Activated CD4-positive, alpha-beta T cell treated with anti-CD3 and anti-CD28 coated beads for 1 hour (primary cell): ENCODE measurements at places on chromosomes 12 and 14.
A peak's percentile ranks its signal among the peaks of the same experiment; 100 is the strongest.

DNA sequence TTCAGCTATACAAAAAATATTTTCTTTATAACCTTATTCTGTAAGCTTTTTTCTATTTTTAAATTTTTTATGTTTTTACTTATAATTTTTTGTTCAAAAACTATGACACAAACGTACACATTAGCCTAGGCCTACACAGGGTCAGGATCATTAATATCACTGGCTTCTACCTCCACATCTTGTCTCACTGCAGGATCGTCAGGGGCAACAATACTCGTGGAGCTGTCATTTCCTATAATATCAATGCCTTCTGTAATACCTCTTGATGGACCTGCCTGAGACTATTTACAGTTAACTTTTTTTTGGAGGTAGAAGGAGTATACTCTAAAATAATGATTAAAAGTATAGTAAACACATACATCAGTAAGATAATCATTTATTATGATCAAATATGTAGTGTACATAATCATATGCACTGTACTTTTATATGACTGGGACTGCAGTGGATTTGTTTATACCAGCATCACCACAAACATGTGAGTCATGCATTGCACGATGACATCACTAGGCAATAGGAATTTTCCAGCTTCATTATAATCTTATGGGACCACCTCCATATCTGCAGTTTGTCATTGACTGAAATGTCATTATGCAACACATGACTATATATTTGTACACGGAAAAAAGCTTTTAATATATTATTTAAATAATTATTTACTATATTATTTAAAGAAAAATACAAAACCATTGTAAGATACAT is 18.5 kb upstream of the PMCH start:
- DNase-seq = no peak

GRCh38 chr12:23847857-23848256 is 101.6 kb downstream of the SOX5 start:
- DNase-seq = no peak

GRCh38 chr12:122929148-122929538 is 33.2 kb upstream of the VPS37B start:
- DNase-seq = no peak

DNA sequence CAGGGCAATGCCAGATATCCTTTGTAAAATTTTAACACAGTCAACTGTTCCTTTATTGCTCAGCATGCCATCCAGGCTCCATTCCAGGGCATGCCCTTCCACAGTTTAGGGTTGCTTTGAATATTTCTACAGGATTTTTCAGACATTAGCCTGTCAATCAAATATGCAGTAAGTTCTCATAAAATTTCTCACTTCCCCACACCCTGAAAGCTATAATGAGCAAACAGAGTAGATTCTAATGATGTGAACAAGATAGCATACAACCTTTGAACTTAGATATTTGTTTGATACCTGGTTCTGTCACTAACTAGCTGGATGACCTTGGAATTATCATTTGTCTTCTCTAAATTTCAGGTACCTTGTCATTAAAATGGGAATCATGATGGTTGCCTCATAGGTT is 251.2 kb downstream of the SYT1 start:
- DNase-seq = no peak

GRCh38 chr14:20632831-20633691 is 8.4 kb downstream of the OR6S1 start:
- DNase-seq = peak; percentile 46

- DNase-seq = no peak
Observed at GRCh38 chr12:18578191-18578590, 159.6 kb downstream of the PLCZ1 start.

GRCh38 chr12:33472299-33472698 is 32.7 kb upstream of the SYT10 start:
- no peak for DNase-seq

GRCh38 chr12:58502226-58502625 is 418.1 kb downstream of the LRIG3 start:
- no peak for DNase-seq

GRCh38 chr12:94621662-94622359 is 28.5 kb downstream of the TMCC3 start:
- DNase-seq = no peak

DNA sequence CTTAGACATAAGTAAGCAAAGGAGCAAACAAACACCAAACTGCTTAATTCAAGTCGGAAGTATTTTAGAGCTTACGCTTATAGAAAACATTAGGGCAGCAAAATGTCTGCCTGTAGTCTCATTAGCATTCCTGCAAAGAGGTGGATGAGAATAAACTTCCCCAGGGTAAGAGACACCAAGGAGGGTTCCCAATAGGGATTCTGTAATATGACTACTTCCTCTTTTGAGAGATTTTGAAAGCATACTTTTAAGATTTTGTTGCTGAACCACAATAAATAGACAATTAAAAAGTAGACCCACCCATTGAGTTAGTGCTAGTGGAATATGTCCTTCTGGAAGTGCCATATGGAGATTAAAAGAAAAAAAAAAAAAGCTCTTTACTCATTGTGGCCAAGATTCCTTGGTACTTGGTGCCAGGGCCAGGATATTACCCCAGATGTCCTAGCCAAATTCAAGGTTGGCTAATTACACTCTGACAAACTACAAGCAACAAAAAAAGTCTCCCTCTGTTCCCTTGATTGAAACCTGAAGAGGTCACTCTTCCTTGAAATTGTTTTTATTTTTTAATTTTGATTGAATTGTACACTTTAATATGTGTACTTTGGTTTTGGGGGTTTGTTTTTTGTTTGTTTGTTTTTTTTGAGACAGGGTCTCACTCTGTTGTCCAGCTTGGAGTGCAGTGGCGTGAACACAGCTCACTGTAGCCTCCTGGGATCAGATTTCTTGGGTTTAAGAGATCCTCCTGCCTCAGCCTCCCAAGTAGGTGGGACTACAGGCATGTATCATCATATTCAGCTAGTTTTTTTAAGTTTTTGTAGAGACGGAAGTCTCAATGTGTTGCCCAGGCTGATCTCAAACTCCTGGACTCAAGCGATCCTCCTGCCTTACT is 8.7 kb downstream of the CLIP1 start:
- DNase-seq = no peak

- DNase-seq = no peak
Observed at GRCh38 chr12:123075087-123075645, 75.7 kb downstream of the PITPNM2 start.

- DNase-seq = no peak
Observed at GRCh38 chr14:51304941-51305340, 64.9 kb downstream of the TMX1 start.

GRCh38 chr12:53951577-53952334 is 2.9 kb upstream of the HOXC12 start:
- DNase-seq = no peak

DNA sequence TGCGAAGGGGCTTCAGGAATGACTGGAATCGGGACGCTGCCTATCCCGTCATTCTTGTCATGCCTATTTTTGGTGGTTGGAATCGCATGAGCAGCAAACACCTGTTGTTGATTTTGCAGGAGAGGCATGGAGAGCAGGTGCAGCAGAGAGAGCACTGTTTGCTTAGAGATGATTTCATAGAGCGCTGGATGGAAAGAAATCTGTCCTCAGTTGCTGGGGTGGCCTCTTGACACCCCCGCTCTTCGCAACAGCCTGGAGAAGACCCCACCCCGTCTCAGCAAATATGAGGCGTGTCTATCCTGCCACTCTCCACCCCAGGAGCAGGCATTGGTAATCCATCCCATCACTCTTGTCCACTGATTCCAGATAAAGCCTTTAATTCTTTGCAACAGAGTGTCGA is 19.3 kb upstream of the NCOR2 start:
- DNase-seq = no peak

DNA sequence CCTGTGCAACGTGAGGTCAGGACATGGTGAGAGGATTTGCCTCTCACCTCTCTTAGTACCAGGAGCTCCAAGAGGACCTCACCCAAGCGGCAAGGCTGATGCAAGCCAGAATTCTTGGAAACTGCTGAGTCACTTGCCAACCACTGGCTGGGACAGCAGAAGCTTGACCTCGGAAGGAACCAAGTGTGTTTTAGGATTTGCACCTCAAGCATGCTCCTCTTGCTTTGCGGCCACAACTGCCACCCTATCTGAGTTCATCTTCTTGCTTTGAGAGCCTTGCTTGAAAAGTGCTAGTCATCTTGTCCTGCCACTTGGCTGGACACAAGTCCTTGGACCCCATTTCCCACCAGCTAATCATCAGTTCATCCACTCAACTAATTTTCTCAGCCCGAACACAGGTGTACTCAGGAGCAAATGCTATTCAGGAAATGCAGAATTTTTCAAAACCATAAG is 195.8 kb downstream of the SLC25A21 start:
- DNase-seq = no peak

DNA sequence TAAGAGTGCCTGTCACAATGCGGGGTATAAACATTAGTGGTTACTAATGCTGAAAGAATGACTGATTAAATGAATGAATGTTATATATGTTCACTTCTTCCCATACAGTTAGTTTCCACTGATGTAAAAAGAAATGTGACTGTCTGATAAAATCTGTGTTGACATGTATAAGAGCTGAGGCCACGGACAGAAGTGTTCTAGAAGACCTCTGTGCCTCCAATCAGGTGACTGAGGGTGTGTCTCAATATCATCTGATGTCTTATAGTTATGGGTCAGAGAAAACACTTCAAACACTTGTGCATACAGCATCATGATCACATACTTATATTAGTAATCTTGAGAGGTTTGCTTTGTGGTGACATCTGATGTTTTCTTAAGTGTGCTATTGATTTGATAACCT is 183.4 kb downstream of the TTC7B start:
- no peak for DNase-seq

DNA sequence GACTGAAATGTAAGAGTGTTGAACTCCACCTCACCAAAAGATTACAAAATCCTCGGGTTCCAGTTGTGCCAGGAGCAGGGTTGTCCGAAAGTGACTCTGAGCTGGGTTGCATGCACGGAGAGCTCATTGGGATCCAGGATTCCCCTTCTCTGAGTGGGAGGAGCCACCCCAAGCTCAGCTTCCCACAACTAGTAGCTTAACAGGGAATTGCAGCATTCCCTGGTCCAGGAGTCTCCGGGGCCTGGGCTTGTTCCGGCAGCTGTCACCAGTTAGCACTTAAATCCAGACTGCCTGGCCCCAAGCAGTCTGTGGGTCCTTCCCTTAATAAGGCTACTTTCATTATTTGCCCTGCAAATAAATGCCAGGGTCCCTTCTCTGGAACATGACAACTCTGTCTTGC is 50.1 kb downstream of the CD9 start:
- no peak for DNase-seq

DNA sequence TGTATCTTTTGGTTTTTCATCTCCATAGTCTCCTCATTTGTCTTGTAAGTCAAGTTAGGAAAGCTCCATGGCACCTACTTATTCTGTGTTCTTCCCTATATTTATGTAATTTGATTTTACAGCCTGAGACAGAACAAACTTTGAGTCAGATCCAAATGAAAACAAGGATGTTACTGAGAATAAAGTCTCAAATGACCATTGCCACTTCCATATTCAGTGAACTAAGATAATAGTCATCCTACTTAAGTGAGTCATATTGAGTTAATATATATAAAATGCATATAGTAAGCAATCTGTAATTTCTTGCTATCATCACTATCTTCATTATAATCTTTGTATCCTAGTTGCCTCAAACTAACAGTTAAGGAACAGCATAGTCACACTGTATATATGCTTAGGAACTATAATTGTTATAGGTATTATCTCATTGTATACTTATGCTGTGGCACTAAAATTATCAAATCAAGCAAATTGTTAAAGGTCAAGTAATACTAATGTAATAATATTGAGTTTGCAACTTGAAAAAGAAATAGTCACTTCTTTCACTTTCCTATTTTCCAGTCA is 30.8 kb downstream of the TMTC3 start:
- no peak for DNase-seq

GRCh38 chr14:63857466-63858030 is 4.7 kb downstream of the SYNE2 start:
- DNase-seq = no peak

DNA sequence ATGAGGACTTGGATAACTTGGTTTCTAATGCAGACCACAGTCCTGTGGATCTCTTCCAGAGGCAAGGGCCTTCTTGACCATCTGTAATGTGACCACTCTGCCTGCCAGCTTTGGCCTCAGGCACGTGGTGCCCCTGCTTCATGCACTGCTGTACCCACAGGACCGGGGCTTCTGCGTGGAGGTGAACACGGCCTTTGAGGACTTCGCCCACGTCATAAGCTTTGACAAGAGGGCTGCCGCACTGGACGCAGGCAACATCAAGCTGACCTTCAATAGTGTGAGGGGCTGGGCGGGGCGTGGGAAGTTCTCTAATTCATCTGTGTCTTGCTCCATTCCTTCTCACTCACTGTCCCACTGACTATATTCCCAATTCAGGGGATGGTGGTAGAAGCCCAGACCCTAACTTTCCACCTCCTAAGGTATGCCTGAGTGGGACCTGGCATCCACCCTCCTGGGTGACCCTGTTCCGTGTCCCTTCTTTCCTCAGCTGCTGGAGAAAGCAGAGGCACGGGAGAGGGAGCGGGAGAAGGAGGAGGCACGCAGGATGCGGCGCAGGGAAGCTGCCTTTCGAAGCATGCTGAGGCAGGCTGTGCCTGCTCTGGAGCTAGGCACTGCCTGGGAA is 18.5 kb downstream of the PRPF40B start:
- no peak for DNase-seq

- no peak for DNase-seq
Observed at GRCh38 chr12:121905746-121906145, 12.6 kb upstream of the CFAP251 start.

GRCh38 chr12:77120156-77121085 is 55.1 kb upstream of the E2F7 start:
- DNase-seq = no peak
